ENCODE measurements at places on chromosomes 6 and 20. TPM values are rescaled to one million over a fixed set of nuclear protein-coding genes. Genes with fewer than 3 reads are reported as not detected.
A peak's percentile ranks its signal among the peaks of the same experiment; 100 is the strongest.

DNA sequence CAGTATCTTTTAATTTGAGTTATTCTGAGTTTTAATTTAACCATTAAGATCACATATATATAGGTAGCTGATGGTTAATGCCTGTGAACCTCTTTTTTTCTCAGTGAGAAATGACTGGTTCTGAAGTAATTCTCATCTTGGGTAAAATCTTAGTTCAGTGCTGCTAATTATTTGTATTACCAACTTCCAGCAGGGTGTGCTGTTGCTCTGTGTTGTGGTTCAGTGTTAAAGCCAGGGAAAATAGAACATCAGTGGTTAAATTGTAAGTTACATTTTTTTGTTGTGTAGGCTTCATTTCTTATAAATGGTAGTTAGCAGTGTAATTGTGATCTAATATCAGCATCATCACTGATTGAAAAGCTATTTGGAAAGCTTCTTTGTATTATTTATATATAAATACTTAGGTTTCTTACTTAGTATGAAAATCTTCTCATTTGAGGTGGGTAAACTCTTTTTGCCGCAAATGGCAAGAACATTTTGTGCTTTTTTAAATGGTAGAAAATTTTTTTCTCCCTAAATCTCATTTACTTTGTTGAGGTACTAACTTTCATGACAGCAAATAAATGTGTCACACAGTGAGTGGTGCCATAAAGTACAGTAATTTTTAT, 43.7 kb downstream of the CDC5L start:
- DNase-seq, result peak; percentile 73
- H3K36me3 ChIP-seq, result peaks cover 3% of the 10 kb centered on the region
- H3K4me1 ChIP-seq, result no peaks in the 10 kb centered on the region
- no peak overlapping the region for H3K27ac ChIP-seq
- H3K27me3 ChIP-seq, result no peaks in the 10 kb centered on the region
- H3K4me3 ChIP-seq, result no peak overlapping the region

DNA sequence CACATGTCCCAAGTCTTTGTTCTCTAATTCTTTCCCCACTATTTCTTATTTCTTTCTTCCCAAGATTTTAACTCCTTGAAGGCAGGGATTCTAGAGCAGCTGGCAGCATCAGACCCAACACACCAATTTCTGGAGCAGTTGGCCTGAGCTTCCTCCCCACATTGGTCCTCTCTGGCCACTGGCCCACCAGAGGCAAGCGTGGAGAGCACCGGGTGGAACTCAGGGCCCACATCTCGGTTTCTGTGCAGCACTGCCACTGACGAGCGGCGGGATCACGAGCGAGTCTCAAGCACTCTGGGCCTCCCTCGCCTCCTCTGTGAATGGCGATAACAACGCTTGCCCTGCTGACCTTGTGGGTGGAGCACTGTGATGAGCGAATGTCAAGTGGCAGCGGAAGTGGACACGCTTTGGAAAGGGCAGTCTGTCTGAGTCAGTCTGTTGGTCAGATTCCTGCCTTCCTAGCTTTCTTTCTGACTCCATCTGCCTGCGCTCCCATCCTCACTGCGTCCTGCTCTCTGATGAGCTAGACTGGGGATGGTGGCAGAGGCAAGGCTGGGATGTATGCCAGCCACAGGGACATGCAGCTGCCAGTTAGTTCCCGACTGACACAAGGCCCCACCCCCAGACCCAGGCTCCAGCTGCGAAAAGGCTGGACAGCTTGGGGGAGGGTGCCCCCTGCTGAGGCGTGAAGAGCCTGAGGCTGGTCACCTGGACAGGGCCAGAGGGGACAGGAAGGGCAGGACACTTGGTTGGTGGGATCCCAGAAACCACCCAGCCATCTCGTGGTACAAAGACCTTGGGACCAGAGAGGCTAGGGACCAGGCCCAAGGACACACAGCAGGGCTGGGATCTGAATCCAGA, 4.5 kb upstream of the SPDEF start:
- no peak overlapping the region for H3K4me3 ChIP-seq
- no peaks in the 10 kb centered on the region for H3K36me3 ChIP-seq
- H3K27me3 ChIP-seq, result no peaks in the 10 kb centered on the region
- H3K4me1 ChIP-seq, result peaks cover 5% of the 10 kb centered on the region

GRCh38 chr6:33289784-33290315, 449 bp downstream of the PFDN6 start:
- H3K27ac ChIP-seq, result peak overlapping the region; percentile 16
- no peak for DNase-seq
- H3K27me3 ChIP-seq, result no peaks in the 10 kb centered on the region
- peaks cover 13% of the 10 kb centered on the region for H3K4me1 ChIP-seq
- H3K4me3 ChIP-seq, result peak overlapping the region; percentile 88
- H3K36me3 ChIP-seq, result peaks cover 14% of the 10 kb centered on the region

DNA sequence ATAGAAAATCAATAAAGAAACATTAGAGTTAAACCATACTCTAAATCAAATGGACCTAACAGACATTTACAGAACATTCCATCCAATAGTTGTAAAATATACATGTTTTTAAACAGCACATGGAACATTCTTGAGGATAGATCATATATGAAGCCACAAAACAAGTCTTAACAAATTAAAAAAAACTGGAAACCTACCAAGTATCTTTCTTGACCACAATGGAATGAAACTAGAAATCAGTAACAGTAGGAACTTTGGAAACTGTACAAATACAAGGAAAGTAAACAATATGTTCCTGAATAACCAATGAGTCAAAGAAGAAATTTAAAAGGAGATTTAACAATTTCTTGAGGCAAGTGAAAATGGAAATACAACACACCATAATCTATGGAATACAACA, 91.2 kb upstream of the GLP1R start:
- no peak for DNase-seq
- H3K4me3 ChIP-seq, result no peak overlapping the region
- H3K27me3 ChIP-seq, result peaks cover 5% of the 10 kb centered on the region
- no peak overlapping the region for H3K27ac ChIP-seq
- no peaks in the 10 kb centered on the region for H3K4me1 ChIP-seq

DNA sequence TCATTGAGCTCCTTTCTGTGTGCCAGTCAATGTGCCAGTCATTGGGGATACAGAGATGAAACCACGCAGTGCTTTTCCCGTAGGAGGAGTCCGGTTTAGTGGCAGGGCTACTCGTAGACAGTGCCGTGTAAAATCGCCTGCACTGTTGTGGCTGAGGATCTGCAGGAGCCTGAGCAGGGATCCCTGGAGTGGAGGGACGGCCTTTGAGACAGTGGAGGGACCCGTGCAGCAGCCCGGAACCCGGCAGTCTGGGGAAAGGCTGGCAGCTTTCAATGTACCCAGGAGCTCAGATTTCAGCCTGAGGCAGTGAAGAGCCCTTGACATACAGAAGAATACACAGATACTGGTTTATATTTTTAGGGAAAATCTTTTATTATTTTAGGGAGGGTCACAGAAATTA, 203.3 kb downstream of the ARID1B start:
- no peak overlapping the region for H3K27ac ChIP-seq
- H3K27me3 ChIP-seq, result no peaks in the 10 kb centered on the region
- H3K36me3 ChIP-seq, result no peaks in the 10 kb centered on the region
- H3K4me3 ChIP-seq, result no peak overlapping the region
- no peak for DNase-seq

The MCHR2 gene
- not detected for polyA plus RNA-seq

- H3K27me3 ChIP-seq, result no peaks in the 10 kb centered on the region
- H3K27ac ChIP-seq, result peak overlapping the region; percentile 3
- peak; percentile 40 for DNase-seq
- peaks cover 36% of the 10 kb centered on the region for H3K36me3 ChIP-seq
- H3K4me1 ChIP-seq, result peaks cover 16% of the 10 kb centered on the region
Measured at GRCh38 chr6:32973144-32974015, 5.0 kb downstream of the BRD2 start.

The PRDM1 gene
- polyA plus RNA-seq, result 0.25 TPM

The MYBL2 gene
- polyA plus RNA-seq, result 35.7 TPM

The DUSP15 gene
- polyA plus RNA-seq, result 0.33 TPM

GRCh38 chr6:100469101-100469859, 4.6 kb upstream of the SIM1 start:
- H3K4me3 ChIP-seq, result no peak overlapping the region
- no peak for DNase-seq
- peaks cover 9% of the 10 kb centered on the region for H3K4me1 ChIP-seq

The ISM1 gene
- polyA plus RNA-seq, result not detected

DNA sequence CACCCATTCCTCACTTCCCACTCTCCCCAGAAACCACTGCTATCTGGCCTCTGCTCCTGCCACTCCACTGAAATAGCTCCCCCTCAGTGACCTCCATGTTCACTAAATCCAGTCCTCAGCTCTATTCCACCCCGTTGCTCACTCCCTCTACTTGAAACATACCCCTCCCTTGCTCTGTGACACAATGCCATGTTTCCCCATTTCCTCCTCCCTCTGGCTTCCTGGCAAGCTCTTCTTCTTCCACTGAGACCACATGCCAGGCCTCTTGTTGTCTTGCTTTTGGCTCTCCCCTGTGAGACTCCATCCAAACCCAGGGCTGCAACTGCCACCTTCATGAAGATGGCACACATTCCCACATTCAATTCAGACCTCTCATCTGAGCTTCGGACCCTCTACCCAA, 13.9 kb downstream of the TMEM151B start:
- no peak overlapping the region for H3K4me3 ChIP-seq
- no peak for DNase-seq
- H3K4me1 ChIP-seq, result no peaks in the 10 kb centered on the region
- H3K27me3 ChIP-seq, result peaks cover 6% of the 10 kb centered on the region
- H3K36me3 ChIP-seq, result no peaks in the 10 kb centered on the region

The SAPCD1 gene
- 3.0 TPM for polyA plus RNA-seq

The NMBR gene
- polyA plus RNA-seq, result 0.08 TPM

DNA sequence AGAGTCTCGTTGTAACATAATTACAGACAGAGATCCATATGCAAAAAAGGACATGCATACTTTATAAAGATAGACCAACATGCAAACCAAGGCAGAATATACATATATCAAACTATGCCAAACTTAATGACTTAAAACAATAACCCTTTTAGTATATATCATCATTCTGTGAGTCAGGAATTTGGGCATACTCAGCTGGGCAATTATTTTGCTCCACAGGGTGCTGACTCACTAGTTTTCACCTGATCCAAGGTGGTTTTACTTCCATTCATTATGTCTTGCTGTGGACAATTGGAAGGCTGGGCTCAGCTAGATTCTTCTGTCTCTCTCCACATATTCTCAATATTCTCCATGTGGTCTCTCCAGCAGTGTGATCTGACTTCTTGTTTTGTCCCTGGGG, 41.2 kb upstream of the RNF146 start:
- peaks cover 2% of the 10 kb centered on the region for H3K27me3 ChIP-seq
- H3K27ac ChIP-seq, result no peak overlapping the region
- no peak for DNase-seq
- no peaks in the 10 kb centered on the region for H3K4me1 ChIP-seq

The AKAP12 gene
- polyA plus RNA-seq, result 46.9 TPM

DNA sequence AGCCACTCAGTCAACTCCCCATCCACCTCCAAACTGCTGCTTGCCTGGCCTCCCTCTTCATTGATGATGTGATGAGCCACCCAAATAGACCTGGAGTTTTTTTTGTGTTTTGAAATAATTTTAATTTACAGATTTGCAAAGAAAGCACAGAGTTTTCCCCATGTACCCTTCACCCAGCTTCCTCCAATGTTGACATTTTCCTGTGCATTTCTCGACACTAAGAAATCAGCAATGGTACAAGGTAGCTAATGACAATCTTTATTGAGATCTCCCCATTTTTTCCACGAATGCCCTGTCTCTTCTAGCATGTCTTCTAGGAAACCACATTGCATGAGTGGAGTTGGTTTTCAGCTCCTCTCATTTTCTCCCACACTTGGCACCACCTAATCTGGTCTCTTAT, 30.1 kb downstream of the PPP1R14C start:
- no peaks in the 10 kb centered on the region for H3K36me3 ChIP-seq
- no peak overlapping the region for H3K4me3 ChIP-seq
- H3K27ac ChIP-seq, result no peak overlapping the region

The LKAAEAR1 gene
- 0.46 TPM for polyA plus RNA-seq

- peak overlapping the region; percentile 80 for H3K27ac ChIP-seq
- no peak overlapping the region for H3K4me3 ChIP-seq
- no peak for DNase-seq
- peaks cover 17% of the 10 kb centered on the region for H3K4me1 ChIP-seq
Measured at GRCh38 chr6:141552031-141552430, 580.7 kb upstream of the GJE1 start.

- H3K4me1 ChIP-seq, result peaks cover 9% of the 10 kb centered on the region
- no peak overlapping the region for H3K4me3 ChIP-seq
- no peak overlapping the region for H3K27ac ChIP-seq
- DNase-seq, result peak; percentile 51
Measured at GRCh38 chr6:121485359-121485811, 49.9 kb downstream of the GJA1 start.

DNA sequence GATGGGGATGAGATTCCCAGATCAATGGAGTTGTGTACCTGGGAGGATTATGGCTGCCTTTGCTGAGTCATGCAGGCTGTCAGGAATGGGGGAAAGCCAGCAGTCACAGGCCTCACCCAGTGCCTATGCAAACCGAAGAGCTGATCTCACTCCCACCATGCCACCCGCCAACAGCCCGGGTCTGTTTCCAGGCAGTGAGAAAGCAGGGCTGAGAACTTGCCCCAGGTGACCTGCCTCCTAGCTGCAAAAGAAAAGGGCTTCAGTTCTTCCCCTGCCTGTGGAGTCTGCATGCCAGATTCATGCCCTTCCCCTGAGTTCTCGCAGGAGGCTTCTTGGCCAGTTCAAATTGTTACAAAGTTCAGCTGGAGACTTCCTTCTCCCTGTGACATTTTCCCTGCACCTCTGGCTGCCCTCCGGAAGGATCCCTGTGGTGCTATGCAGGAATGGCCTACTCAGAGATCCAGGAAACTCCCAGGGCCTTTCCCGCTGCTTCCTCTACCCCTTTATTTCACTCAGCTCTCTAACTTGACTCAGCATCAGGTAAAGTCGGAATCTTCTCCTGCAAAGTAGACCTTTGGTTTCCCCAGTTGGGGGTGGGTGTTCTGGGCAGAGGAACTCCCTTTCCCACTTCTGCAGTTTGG, 71.5 kb upstream of the B3GAT2 start:
- no peak overlapping the region for H3K4me3 ChIP-seq
- H3K27me3 ChIP-seq, result no peaks in the 10 kb centered on the region
- no peak for DNase-seq
- H3K4me1 ChIP-seq, result no peaks in the 10 kb centered on the region

The NCOA7 gene
- polyA plus RNA-seq, result 27.7 TPM

The PHF3 gene
- 3.9 TPM for polyA plus RNA-seq

GRCh38 chr6:149014631-149015534, 268.1 kb downstream of the UST start:
- no peak for DNase-seq
- H3K27me3 ChIP-seq, result no peaks in the 10 kb centered on the region
- H3K27ac ChIP-seq, result no peak overlapping the region
- H3K4me1 ChIP-seq, result no peaks in the 10 kb centered on the region
- no peak overlapping the region for H3K4me3 ChIP-seq
